ENCODE measurements at places on chromosomes 4 and X. TPM values are rescaled to one million over a fixed set of nuclear protein-coding genes. Genes with fewer than 3 reads are reported as not detected.

The ARSJ gene
- 64.5 TPM for total RNA-seq

The ESX1 gene
- not detected for total RNA-seq

The PCYT1B gene
- under 0.01 TPM for total RNA-seq

The ZDHHC15 gene
- total RNA-seq = not detected

The MEPE gene
- not detected for total RNA-seq

The WFS1 gene
- 22.6 TPM for total RNA-seq

The TCEAL6 gene
- total RNA-seq = not detected

The HTRA3 gene
- 0.72 TPM for total RNA-seq

The AVPR2 gene
- not detected for total RNA-seq

The CFAP99 gene
- total RNA-seq = under 0.01 TPM

The CT55 gene
- not detected for total RNA-seq

The PITX2 gene
- not detected for total RNA-seq

The USP53 gene
- total RNA-seq = 51.4 TPM

The CXCL5 gene
- total RNA-seq = 0.19 TPM

The GAGE13 gene
- total RNA-seq = not detected

The PAGE1 gene
- not detected for total RNA-seq
